Progenitor cell of endocrine pancreas (in vitro differentiated cells): ENCODE measurements at places on chromosomes 3 and 15.

GRCh38 chr3:71210257-71211007 lies 373.1 kb downstream of the FOXP1 start:
- DNase-seq = no peak

DNA sequence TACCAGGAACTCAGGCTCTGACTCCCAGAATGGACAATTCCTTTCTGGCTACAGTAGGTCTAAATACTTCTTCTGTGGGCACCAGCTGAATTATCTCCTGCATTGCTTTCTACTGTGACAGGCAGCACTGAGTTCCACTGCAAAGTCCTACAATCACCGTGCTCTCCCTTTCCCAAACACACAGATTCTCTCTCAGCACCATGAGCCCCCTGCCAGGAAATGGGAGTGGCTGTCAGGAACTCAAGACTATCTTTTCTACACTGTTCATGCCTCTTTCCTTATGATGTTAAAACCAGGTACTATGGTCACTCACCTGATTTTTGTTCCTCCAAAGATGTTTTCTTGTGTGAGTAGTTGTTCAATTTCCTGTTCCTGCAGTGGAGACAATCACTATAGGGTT lies 383.4 kb downstream of the EPHA6 start:
- no peak for DNase-seq

DNA sequence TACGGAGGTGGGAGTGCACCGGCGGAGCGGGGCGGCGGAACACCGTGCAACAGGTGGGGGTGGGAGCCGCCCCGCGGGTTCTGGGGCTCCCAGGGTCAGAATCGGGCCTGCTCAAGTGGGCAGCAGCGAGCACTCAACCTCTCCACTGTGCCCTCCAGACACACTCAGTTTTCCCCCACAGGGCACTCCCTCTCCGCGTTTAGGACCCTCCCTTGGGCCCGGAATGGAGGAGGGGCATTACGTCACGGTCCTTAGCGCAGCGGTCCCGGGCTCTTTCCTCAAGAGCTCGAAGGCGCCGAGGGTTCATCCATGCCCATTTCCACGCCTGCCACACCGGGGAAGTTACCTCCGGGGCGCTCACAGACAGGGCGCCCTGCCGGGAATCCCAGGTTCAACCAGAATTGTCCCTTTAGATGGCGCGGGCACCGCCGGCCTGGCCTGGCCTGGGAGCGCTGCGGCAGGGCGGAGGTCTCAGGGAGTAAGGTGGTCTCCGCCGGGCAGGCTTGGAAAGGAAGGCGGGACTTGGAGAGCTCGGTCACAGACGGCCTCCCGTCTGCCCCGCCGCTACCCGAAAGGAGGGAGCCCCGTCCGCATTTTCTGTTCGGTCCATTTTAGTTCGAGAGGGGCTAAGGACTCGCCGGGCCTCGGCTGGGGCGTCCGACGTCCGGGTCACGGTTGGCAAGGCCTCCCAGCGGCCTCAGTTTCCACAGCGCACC lies 5.1 kb downstream of the RNU6-1 start:
- DNase-seq = no peak

GRCh38 chr3:18264361-18264760 lies 160.8 kb downstream of the SATB1 start:
- DNase-seq = no peak

DNA sequence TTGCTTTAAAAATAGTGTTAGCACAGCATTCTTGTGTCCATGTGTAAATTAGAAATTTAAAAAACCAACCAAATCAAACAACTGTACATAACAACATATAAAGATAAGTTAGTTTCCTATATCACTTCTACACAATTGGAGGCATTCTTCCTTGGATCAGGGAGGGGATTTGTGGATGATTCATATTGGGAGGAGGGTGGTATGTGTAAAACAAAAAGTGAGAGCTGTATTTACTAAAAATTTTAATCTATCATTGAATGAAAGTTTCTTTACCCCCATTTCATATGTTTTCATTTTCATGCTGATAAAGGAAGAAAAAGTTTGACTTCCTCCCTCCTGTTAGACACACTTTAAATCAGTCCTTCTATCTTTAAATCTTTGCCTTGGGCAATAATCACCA lies 325.0 kb downstream of the SATB1 start:
- DNase-seq = no peak

- no peak for DNase-seq
These were observed 23.7 kb downstream of the NEK10 start for GRCh38 chr3:27345493-27345892.

DNA sequence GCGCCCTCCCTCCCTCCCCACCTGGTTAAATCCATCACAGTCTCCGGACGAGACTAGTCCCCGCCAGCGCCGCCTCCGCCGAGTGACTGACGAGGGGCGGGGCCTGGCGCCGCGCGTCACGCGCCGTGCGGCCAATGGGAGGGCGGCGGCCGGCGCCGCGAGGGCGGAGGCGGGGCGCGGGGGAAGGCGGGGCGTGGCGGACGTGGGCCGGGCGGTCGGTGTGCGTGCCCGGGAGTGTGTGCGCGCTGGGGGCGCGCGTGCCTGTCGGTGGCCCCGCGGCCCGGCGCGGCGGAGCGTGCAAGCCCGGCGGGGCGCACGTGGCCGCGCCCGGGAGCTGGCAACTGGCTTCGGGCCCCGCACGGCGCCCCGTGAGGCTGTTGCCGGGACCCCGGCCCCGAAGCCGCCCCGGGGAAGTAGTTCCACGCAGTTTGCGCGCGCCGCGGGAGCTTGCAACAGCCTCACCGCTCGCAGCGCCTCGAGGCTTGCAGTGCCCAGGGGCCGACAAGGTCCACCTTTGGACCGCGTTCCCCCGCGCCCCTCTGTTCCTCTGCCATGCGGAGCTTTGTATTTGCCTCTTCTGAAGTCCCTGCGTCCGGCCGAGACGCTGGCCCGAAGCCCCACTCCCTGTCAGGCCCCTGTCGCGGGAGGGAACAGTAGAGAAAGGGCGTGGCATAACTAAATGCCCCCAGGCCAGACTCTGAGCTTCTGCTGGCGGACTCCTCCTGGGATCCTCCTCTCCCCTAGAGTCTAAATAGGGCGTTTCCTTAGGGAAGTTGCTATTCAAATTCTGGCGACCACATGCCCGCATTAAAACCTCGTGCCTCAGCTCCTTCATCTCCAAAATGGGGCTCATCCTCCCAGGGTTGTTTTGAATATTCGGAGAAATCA lies 400.9 kb downstream of the SHQ1 start:
- DNase-seq = peak; percentile 93

DNA sequence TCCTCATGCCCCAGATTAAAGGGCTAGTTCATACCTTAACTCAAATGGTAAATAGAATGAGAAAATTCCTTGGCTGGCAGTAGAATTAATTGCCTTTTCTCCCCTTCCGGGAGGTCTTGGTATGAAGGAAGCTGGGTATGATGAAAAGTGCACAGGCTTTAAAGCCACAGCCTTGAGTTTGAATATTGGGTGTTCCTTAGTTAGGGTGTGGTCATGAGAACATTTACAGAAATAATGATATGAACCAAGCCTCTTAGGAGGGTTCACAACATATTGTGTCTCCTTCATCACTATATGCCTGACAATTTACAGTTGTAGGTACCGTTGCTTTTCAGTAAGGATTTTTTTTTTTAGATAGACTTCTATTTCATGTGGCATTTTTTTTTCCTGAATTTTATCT lies 48.1 kb downstream of the PYDC2 start:
- no peak for DNase-seq

DNA sequence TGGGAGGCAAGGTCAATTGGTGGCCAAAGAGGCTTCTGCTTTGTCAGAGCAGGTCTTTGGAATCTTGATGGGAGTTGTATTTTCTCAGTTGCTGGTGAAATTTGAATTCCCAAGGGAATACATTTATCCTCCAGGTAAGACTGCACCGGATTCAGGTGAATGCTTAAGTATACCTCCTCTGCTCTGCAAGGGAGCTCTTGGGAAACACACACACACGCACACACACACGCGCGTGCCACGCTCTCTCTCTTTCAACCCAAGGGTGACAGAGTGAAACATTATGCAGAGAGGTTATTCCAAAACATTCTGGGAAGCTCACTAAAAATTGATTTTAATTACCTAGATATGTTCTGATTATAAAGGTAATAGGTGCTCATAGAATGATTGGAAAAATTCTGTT lies 33.7 kb downstream of the ST6GAL1 start:
- no peak for DNase-seq

DNA sequence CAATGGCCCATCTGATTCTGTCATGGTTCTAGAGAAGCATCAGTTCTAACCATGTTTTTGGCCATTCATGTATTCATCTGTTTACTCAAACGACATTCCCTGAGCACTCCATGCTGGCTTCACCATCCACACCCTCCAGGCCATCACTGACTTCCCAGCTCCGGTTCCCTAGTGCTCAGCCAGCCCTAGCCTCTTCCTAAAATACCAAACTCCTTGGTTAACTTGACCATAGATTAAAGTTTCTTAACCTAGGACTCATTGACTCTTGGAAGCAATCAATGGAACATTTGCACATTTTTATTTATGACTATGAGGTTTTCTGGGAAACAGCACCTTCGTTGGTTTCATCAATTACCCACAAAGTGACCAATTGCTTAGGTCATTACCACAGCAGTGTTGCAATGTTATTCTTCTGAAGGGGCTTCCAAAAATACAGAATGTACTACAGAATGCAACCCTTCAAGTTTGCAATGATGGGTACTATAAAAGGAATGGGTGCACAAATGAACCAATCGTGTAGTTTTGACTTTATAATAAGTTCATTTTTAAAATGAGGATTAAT lies 27.2 kb upstream of the SLC25A36 start:
- no peak for DNase-seq

GRCh38 chr3:195337747-195338146 lies 66.8 kb upstream of the XXYLT1 start:
- no peak for DNase-seq

GRCh38 chr3:16583551-16583950 lies 21.7 kb downstream of the DAZL start:
- no peak for DNase-seq

DNA sequence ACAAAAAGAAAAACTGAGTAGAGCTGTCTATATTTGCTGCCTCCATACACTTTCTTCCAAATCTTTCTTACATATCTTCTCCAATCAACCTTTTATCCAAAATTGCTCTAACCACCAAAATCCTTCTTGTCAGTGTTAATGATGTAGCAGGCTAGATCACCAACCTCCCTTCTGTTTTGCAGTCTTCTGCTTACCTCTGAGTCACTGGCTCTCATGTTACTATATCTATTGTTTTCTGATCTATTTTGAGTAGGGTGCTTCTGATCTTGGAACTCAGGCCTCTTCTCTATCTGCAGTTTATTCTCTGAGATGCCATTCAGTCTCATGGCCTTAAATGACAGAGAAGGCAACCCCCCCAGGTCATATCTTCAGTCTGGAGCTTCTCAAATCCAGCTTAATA lies 26.3 kb upstream of the AADAC start:
- DNase-seq = no peak

- no peak for DNase-seq
These were observed 54.0 kb upstream of the MYZAP start for GRCh38 chr15:57537488-57538264.

- DNase-seq = no peak
These were observed 8.6 kb upstream of the SLCO3A1 start for GRCh38 chr15:91844928-91845327.

- DNase-seq = no peak
These were observed 12.2 kb downstream of the CPB1 start for GRCh38 chr3:148839805-148840204.

DNA sequence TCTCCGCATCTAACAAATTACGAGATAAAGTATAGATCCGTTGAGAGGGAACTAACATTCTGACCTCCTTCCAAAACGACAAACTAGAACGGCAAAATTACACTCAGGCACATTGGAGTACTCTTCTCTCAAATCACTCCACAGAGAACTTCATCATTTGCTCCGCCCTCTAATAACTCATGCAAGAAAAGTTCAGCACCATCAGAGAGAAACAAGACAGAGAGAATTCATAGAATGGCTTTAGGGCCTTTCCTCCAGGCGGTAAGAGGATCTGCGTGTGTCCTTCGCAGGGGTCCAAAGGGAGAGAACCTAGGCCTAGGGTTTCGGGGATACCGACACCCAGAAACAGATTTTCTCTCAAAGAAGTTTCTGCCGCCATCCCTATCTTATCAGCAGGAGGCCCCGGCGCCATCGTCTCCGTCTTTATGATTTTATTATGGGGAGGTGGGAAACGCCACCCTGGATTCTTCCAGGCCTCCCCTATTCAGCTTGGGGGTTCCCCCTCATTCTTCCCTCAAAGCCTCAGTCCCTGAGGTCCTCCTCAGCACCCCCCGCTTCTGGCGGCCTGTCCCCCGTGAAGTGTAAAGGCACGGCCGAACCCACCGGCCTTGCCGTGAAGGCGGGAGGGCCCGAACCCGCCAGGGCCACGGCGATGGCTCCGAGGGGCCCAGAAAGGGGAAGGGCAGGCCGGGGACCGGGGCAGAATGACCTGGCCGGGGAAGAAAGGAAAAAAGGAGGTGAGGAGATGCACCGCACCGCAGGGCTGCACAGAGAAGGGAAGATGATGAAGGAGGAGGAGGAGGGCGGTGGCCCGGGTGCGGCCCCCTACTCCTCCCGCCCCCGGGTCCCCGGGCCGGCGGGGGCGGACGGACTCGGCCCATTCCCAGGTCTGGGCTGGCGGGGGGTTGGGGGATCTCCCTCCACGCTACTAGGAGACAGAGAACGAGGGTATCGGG lies 768 bp downstream of the UBXN7 start:
- peak; percentile 22 for DNase-seq

DNA sequence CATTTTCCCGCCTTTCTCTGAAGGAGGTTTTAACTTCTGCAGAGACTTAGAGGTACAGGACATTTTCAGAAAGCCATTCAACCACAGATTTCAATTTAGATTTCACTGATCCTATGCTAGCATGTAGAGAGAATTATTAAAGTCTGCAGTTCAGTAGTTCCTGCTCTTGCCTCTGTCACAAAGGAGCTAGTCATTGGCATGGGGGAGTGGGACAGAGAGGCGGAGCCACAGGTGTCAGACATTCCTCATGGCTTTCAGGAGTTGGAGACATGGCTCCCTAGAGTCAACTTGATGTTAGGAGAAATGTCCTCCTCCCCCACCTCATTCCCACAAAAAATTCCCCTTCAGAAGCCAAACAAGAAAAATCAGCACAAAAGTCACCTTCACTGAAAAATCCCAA lies 66.0 kb upstream of the SIAH2 start:
- DNase-seq = no peak

DNA sequence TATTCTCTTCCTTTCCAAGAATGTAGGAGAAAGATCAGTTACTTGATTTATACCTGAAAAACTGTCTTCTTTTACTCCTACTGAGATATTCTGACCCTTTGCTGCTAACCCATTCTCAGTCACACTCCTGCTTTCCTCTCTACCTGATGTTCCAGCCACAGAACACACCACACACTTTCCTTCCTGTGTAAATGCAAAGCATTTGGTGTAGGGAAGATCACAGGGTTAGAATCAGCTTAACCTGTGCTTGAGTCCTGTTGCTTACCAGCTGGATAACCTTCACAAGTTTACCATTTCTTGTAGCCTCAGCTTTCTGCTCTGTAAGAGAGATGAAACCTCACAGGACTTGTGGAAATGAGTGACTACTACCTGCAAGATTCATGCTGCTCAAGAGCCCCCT lies 489.8 kb upstream of the GOLIM4 start:
- no peak for DNase-seq

DNA sequence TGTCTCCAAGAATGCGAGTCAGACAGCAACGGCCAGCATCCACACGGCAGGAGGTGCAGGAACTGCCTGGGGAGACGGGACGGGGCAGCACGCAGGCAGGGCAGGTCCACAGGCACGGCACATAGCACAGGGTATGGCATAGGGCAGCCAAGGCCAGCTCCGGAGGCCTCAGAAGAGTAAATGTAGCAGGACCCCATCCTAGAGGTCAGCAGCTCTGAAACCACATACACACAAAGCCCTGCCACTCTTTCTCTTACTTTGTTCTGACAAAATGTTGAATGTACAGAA lies 26.9 kb downstream of the ZXDC start:
- no peak for DNase-seq
